IPS DF 19.7 (cell line): ENCODE measurements at places on chromosomes 1 and 21.

GRCh38 chr1:22689505-22689904, 21.1 kb upstream of the EPHB2 start:
- no peak for DNase-seq

DNA sequence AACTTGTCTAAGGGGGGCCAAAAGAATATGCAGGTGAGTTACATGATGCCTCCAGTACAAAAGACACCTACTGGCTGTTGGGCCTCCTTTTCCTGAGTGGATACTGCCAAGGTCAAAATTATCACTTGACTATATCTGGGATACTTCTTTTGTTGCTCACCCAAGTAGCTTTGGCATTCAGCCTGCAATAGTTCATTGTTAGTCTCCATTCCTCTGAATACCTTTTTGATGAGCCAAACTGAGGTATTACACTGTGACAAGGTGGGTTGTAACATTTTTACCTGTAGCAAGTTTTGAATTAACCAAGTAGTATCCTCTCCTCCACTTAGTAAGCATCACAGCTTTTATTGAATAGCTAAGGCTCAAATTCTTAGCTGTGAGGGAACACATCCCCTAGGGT, 408.0 kb downstream of the LRRIQ3 start:
- DNase-seq = no peak

DNA sequence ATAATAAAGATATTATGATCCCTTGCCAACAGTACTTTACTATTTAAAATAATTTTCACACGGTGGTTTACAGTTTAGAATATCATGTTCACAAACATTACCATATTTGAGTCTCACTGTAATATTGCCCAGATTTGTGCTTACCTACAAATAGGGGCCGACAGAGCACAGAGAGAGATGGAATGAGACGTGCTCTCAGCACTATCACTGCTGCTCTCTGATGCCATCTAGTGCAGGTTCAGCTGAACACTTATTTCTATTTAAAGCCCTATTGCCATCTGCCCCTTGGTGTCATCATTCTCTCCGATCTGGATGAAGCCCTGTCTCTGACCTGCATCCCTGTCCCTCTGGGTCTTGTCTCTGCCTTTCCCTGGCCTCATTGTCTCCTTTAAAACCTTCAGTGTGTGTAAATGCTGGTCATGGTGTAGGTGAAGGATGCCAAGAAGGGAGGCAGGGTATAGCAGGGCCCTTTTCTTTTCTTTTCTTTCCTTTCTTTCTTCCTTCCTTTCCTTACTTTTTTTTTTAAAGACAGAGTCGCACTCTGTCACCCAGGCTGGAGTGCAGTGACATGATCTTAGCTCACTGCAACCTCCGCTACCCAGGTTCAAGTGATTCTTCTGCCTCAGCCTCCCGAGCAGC, 6.9 kb upstream of the GPATCH4 start:
- no peak for DNase-seq

GRCh38 chr21:31977816-31978215, 105.0 kb downstream of the HUNK start:
- DNase-seq = no peak

DNA sequence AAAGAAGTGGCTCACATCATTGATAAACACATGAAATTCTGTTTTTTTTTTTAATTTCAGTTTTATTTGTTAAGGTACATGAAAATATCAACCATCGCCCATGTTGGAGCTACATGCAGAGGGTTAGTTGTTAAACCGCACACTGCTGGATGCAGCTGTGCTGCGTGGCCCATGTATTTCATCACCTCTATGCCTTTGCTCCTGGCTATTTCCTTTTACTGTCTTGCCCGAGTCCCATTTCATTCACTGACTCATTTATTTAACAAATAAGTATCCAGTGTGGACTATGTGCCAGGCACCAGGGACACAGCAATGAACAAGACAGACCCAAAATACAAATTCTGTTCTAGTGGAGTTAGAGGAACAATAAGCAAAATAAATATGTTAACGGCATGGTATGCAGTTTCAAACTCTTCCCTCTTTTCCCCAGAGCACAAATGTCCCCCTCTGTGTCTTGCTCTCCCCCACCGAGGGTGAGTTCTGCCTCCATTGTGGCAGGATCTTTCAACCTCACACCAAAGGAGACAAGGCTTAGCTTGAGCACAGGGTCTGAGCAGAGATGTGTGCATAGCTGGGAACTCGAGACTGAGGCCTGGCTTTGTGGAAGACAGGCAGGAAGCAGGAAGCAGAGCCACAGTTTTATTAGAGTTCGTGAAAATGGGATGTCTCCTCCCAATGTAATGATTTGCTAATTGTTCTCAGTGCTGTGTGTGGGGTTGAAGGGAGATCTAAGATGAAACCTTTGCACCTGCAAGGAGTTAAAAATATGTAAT, 44.6 kb downstream of the MAN1C1 start:
- DNase-seq = no peak

GRCh38 chr1:25031966-25032667, 102.0 kb upstream of the RUNX3 start:
- DNase-seq = no peak

GRCh38 chr1:245051349-245052221, 103.2 kb upstream of the KIF26B start:
- no peak for DNase-seq

- peak; percentile 47 for DNase-seq
Observed at GRCh38 chr1:203117611-203118575, 9.6 kb upstream of the ADORA1 start.
